ENCODE measurements at places on chromosomes 2 and 18.

DNA sequence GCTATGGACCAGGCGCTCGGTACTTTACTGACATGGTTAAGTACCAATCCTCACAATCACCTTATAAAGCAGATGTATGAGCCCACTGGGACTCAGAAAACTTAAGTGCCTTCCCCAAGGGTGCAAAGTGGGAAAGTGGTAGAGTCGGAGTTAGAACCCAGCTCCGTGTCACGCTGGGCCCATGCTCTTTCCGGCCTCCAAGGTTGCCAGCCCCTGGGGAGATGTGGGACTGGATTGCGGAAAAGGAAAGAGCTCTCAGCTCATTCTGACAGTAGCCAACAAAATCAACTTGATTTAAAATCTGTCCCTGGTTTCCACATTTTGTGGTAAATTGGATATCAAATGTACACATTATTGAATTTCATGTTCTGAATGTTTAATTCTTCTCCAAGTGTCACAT lies 403.8 kb downstream of the DCDC2C start:
- no peak for DNase-seq

DNA sequence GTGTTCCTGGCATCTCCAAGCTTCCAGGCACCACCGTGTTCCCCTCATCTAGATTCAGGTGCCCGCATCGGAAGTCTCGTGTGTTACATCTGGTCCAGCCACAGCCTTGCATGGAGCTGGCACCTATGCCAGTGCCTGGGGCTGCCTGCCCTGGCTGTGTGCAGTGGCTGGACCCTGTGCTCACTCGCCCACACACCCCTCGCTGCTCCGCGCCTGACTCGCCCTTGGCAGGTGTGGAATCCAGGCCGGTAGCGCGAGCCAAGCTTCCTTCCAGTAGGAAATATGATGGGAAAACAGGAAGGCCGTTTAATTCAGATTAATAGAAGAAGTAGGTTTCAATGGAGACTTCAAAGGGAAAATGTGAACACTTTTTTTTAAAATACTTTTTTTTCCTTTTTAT lies 78.0 kb downstream of the PTPN4 start:
- DNase-seq: no peak

DNA sequence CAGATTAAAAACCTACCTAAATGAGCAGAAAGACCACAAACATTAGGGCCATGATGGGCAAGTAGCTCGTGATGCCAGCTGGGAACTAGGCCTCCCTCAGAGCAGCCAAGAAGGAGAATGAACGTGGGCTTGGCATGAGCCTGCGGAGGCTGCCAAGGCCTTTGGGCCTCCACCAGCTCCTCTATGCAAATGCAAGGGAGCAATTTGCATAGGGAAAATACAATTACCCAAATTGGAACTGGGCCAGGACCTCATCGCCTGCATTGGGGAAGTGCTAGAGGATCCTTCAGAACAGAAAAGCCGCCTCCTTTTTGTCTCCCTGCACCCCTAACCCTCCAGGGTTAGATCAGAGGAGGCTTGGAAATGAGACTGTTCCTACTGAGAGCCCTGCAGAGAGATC lies 326.4 kb downstream of the SMAD2 start:
- DNase-seq: no peak

DNA sequence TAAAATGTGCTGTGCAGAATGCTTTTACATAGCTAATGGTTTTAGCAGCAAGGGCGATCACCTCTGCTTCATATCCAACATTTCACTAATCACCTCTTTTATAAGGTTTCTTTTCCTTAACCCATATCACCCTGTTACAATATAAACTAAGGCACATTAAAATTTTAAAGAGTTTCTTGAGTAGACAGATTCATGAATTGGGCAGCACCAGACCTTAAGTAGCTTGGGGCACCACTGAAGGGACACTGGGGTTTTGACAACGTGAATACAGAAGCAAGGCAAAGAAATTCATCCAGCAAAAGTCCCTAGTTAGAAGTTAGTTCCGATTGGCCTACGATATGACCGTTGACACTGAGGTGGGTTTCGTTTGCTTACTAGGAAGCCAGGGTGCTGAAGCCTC lies 44.0 kb upstream of the RALBP1 start:
- no peak for DNase-seq

DNA sequence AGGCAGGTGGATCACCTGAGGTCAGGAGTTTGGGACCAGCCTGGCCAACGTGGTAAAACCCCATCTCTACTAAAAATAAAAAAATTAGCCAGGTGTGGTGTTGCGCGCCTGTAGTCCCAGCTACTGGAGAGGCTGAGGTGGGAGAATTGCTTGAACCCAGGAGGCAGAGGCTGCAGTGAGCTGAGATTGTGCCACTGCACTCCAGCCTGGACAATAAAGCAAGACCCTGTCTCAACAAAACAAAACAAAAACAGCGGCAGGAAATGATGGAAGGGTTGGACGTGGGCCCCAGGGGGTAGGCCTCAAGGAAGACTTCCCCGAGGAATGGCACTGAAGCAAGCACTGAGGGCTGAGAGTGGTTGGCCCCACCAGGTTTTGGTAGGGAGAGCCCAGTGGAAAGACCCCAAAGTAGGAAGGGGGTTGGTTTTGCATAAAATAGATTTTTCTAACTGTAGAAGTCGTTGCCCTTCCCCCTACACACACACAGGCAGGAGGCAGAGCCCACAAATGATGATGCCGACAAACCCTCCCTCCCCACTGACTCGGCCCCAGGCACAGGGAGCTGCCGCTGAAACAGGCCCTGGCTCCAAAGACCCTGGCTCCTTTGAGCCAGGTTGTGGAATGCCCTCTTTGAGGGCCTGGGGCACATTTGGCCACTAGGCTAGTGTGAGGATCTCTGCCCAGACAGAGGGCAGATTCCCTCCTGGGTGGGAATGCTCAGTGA lies 104.8 kb downstream of the CABLES1 start:
- DNase-seq: no peak

DNA sequence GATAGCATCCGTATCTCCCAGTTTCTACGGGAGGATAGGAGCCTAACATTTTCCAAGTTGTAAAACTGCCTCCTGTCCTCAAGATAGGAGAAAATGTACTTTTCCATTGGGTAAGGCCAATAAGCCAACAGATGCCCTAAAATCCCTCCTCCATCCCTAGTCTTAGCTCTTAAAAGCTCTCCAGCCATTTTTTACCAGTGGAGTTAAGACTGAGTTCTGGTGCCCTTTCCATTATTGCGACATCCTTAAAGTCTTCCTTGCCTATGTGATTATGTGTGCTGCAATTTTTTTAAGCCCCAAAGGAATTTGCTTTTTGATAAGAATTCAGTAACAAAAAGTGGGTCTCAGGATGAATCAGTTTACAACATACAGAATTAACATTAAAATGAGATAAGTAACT lies 33.0 kb downstream of the LINC00305 start:
- DNase-seq: no peak

GRCh38 chr18:37608876-37609275 lies 43.3 kb upstream of the CELF4 start:
- DNase-seq: no peak

DNA sequence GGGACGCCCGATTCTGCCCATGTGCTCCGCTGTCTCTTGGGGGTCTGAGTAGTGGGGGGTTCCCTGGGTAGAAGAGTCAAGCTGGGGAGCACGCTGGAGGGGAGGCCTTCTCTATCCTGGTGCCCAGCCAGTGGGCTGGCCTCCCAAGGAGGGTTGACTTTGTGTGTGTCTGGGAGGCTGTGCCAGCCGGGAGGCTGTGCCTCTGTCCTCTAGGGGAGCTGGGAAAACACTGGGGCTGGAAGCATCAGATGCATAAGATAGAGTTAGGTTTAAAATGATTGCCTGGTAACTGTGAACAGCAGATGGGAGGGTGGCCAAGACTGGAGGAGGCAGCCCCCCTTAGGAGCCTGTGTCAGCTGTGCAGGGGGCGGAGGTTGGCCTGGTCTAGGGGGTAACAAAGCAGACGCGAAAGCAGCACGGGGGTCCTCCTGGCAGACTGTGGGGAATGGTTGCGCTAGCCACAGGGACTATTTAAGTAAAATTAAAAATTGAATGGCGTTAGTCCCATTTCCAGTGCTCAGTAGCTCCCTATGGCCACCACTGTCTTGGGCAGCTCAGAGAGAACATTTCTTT lies 1.3 kb downstream of the ING5 start:
- peak; percentile 55 for DNase-seq

DNA sequence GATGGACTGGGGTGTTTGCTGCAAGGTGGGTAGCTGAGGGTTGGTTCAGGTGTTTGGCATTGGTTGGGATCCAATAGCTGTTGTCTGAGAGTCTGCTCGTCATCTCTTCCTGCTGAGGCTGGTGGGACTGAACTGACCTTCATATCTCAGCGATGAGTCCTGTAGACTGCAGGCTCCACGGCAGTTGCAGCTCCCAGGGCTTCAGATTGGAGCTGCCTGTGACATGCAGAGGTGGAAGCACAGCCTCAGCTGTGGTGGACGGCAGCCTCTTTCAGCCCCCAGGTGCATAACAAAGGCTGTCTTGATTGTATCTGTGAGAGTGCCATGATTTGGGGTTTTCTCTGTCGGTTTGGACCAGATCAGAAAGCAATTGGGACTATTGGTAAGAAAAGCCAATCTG lies 3.9 kb upstream of the IL1R2 start:
- DNase-seq: no peak

GRCh38 chr2:70692256-70692655 lies 75.7 kb downstream of the ADD2 start:
- DNase-seq: no peak

DNA sequence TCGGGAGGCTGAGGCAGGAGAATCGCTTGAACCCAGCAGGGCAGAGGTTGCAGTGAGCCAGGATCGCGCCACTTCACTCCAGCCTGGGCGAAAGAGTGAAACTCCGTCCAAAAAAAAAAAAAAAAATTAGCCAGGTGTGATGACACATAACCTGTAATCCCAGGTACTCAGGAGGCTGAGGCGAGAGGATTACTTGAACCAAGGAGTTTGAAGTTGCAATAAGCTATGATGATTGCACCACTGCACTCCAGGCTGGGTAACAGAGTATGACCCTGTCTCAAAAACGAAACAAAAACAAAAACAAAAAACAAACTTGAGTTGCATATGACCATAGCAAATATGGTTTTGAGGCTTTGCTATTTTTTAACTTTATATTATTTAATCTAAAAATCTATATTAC lies 25.8 kb downstream of the SANBR start:
- no peak for DNase-seq

GRCh38 chr2:120764492-120764891 lies 28.8 kb downstream of the GLI2 start:
- peak; percentile 77 for DNase-seq

DNA sequence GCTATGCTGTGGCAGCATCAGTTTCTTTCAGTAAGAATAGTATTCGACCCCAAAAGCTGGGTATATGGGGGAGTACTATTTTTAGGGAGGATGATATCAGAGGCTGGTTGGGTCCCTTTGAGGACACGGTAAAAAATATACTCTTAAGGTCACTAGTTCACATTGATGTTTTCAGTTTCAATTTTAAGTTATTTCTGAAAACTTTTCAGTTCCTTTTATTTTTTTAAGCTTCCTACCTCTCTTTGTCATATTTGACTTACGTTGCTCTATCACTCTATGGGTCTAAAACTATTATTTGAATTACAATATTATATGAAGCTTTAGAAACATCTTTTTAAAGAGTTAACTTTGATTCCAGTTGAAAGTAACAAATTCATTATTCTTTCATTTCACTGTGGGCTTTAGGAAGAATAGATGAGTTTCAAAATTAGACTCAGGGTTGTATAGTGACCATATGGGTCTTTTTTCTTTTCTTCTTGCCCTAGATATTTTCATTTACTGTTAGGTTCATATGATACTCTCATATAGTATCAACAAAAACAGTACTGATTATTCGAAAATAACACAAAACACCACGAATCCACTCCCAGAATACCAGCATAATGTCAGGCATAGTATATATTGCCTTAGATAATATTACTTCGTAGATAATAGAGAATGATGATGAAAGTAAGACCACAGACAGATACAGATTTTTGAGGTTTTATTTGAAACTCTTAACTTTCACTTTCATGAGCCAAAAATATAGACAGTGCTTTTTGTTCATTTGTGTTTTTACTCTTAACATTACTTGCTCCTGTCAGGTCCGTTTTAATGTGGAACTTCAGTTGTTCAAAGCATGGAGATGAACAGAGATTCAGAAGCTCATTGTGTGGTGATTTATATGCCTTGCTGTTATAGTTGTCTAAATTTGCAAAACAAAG lies 9.8 kb downstream of the RMDN2 start:
- no peak for DNase-seq

DNA sequence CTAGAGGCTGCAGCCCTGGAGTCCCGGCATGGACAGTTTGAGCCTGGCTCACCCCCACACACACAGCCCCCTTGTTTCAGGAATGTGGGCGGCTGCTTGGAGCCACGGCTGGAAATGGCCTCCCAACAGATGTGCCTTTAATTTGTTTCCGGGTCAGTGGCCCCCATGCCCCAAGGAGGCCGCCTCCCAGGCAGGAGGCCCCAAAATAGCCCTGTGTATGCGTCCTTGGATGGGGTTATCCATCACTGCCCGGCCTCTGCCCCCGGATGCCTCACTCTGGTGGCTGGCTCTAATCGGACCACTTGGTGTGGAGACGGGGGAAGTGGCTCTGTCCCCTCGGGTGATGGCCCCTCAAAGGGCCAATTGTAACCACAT lies 151.9 kb upstream of the MYCN start:
- no peak for DNase-seq

GRCh38 chr2:109242654-109243331 lies 113.8 kb downstream of the SH3RF3 start:
- peak; percentile 81 for DNase-seq

DNA sequence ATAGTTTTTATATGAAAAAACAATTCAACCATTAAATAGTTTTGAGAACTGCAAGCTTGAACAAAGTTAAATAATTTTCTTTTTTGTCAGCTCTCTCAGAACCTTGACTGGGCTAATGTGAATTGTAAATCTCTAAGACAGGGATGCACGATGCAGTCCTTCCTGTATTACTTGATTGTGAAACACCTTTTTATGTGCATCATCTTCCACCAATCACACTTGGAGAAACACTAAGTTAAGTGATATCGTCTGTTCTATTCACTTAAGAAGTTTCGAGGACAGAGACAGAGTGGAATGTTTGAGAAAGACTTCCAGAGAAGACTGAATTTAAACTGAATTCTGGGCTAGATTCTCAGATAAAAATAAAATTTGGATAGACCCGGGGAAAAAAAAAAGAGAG lies 238.2 kb downstream of the MREG start:
- no peak for DNase-seq

GRCh38 chr2:16900405-16901025 lies 234.9 kb upstream of the CYRIA start:
- no peak for DNase-seq

DNA sequence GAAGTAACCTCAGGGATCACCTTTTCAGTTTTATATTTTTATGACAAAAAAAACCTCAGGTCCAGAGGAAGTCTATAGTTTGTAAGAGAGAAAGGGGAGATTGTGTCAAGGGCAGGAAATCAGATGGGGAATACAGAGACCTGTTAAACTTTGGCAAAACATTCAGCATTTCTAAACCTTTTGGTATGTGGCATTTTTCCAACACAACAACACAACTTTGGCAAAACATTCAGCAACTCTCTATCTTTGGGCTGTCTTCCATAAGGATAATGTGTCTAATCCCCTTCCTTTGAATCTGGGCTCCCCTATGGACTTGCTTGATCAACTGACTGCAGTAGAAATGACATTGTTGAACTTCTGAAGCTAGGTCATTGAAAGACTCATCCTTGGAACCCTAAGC lies 220.6 kb upstream of the CCDC68 start:
- peak; percentile 18 for DNase-seq

- DNase-seq: no peak
Measured at GRCh38 chr18:58456625-58457024, 172.3 kb downstream of the ALPK2 start.

All from muscle of back (tissue), 13 donors.